ENCODE measurements at places on chromosomes 2 and 18.

DNA sequence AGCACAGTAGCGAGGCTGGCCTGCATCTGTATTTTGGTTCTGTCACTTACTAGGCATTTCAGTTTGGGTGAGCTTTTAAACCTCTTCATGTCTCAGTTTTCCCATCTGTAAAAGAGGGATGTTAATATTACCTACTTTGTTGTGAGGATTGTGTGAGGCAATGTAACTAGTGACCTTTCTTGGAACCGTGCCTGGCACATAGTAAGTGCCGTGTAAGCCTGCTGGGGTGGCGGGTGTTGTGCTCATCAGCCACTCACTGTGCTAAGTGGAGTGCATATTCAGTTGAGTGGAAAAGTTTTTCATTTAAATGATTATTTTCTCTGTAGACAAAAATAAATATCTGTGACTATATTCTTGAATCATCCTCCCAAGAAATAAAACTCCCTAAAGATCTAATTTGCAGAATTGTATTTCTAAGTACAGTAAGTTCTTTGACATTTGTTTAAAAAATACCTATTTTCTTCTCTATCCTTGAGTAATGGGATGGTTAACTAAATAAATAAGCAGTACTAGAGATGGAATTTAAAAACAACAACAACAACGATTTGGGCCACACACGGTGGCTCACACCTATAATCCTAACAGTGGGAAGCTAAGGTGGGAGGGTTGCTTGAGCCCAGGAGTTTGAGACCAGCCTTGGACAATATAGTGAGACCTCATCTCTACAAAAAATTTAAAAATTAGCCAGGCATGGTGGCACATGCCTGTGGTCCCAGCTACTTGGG, 56.7 kb downstream of the MALT1 start:
- DNase-seq = no peak

DNA sequence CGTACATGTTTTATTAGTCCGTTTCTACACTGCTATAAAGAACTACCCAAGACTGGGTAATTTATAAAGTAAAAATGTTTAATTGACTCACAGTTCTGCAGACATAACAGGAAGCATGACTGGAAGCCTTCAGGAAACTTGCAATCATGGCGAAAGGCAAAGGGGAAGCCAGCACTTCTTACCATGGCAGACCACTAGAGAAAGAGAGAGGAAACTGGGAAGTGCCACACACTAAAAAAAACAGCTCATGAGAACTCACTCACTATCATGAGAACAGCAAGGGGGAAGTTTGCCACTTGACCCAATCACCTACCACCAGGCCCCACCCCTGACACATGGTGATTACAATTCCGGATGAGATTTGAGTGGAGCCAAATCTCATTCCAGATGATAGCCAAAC, 466.2 kb downstream of the IRS1 start:
- no peak for DNase-seq

- DNase-seq = no peak
These were observed 53.9 kb downstream of the DYNC1I2 start for GRCh38 chr2:171741189-171741588.

DNA sequence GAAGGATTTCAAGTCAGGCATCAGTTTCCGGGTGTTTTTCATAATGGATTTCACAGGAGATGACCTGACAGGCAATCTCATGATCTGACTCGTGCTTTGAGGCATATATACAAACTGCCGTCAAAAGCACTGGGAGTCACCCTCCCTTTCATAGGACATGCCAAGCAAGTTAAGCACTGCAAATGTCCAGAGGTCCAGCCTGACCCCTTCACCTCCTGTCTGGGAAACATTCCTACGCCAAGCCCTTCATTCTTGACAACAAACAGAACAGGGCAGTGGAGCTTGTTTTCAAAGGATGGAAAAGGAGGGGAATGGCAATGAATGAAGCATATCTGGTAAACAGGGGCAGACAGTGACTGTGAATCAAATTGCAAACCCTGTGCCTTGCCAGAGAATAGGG, 963.6 kb downstream of the BCL11A start:
- no peak for DNase-seq

DNA sequence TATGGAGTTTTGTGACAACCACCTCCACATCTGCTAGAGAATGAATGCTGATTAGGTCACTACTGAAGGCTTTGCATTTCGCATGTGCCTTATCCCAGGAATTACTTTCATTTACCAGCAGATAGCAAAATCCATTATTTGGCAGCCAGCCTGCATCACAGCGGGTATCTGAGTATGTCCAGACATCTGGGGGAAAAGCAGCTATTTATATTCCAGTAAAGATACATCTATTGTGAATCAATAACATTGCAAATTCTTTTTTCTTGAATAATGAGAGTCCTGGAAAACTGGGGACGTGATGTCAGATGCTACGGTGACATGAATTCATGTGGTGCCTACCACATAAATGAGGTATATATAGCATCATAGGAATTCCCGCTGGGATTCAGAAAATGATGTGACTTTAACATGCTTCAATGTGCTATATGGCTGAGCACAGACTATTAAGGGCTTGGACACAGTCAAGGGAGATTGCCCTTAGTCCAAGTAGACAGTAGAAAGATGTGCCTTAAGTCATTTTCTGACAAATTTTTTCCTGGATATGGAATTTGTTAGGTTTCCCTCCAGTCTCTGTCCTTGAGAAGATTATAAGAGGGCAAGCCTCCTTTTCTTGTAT, 84.2 kb upstream of the CD302 start:
- DNase-seq = no peak

DNA sequence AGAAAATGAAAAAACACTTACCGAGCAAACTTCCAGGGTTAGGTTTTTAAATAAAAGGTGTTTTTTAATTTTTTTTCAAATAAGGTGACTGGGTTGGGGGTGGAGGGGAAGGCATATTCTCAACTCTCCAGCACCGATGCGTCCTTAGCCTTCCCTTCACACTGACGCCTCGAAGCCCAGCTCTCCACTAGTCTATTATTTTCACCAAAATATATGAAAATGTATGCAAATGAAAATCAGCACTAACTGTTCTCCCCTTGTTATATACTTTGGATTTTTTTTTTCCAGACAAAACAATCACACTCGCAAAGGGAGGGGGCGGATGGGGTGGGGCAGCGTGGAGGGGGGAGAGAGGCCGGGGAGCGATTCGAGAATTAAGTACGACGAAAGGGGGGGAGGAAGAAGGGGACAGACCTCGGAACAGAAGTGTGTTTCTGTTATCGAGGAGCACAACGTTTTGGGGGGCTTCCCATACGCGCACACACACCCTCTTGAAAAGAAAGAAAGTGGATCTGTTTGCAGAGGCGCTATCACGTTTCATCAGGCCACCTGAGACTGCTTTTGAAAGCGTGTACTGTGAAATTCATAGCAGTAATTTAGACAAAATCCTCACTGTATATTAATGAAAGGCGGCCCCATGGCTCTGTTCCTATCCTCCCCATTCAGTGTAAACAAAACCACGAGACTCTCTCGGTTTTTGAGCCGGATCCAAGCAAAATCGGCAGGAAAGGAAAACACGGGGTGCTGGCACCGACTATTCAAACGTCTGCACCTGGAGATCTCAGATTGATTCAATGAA, 2.4 kb upstream of the POU3F3 start:
- DNase-seq = no peak

DNA sequence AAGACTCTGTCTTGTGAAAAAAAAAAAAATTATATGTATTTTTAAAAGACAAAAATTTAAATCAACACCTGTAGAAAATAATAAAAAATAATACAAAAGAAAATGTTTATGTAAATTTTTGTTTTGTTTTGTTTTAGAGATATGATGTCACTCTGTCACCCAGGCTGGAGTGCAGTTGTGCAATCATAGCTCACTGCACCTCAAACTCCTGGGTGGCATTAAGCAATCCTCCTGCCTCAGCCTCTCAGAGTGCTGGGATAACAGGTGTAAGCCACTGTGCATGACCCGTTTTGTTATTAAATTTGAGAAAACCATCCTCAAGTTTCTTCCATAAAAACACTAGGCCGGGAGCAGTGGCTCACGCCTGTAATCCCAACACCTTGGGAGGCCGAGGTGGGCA, 56.2 kb upstream of the B3GNT7 start:
- no peak for DNase-seq
